ENCODE measurements at places on chromosomes 1 and 21. TPM values are rescaled to one million over a fixed set of nuclear protein-coding genes. Genes with fewer than 3 reads are reported as not detected.
A peak's percentile ranks its signal among the peaks of the same experiment; 100 is the strongest.

Gene ACP6
- 44.2 TPM for total RNA-seq

Gene MYOM3
- total RNA-seq = 1.2 TPM

- ATAC-seq = peak; percentile 84
Measured at GRCh38 chr1:76336931-76337371, 262.4 kb downstream of the ST6GALNAC3 start.

GRCh38 chr1:205783904-205784303 is 8.6 kb upstream of the RAB29 start:
- no peak for ATAC-seq

DNA sequence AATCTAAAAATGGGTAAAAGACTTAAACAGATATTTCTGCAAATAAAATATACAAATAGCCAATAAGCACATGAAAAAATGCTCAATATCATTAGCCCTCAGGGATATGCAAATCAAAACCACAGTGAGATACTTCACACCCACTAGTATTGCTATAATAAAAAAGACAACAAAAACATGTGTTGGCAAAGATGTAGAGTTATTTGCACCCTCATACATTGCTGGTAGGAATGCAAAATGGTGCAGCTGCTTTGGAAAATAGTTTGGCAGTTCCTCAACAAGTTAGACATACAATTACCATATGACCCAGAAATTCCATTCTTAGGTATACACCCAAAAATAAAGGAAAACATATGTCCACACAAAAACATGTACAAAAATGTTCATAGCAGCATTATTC is 30.2 kb downstream of the ZZZ3 start:
- ATAC-seq = peak; percentile 89

- no peak for ATAC-seq
Measured at GRCh38 chr21:41956926-41957729, 3.3 kb upstream of the C2CD2 start.

DNA sequence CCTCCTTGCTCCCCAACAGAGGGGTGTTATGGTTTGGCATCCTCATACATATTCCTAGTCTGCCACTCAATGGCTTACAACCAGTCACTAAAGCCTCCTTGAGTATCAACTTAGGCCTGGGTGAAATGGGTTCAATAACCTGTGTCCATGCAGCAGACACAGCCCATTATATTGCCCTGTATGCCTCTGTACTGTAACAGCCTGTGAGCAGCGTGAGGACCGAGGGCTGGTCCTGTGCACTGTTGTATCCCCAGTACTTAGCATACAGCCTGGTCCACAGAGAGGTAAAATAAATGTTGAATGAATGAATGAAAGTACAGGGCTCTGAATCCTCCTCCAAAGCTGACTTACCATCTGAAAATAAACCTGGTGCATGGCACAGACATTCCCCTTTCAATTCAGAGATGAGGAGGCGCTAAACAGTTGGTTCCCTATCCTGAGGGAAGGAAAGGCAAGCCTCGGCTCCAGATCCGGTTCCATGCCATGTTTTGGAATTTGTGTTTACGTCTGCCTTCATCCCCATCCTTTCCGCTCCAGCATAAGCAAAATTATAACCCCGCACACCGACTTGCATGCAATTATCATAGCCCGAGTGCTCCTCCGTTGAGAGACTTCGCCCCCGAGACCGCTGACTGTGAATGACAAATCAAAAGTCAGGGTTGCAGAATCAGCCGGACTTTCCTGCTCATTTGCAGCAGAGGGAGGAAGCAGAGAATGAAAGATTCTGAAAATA is 45.0 kb upstream of the DNAJC6 start:
- peak; percentile 74 for ATAC-seq

Gene VAV3
- total RNA-seq = 0.09 TPM

DNA sequence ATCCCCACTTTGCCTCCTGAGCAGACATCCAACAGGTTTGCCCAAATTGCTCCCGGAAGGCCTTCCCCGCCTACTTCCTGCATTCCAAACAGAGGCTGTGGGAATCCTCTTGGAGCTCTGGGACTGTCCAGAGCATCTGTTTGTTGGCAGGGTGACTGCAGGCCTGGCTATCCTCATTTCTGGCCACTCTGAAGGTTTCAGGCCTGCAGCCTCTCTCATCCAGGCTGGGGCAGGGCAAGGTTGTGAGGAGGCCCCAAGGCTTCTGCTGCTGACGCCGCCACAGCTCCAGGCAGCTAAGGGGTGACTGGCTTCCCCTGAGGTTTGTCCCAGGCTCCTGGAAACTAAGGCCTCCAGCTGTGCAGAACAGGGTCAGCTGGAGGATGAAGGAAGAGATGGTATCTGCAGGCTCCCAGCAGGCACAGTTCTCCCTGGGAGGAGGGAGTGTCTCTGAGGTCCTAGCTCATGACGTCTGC is 11.3 kb downstream of the CDK18 start:
- no peak for ATAC-seq

GRCh38 chr1:175232335-175232734 is 39.8 kb upstream of the KIAA0040 start:
- ATAC-seq = no peak

- no peak for ATAC-seq
Measured at GRCh38 chr1:23910553-23911246, 2.5 kb downstream of the CNR2 start.

DNA sequence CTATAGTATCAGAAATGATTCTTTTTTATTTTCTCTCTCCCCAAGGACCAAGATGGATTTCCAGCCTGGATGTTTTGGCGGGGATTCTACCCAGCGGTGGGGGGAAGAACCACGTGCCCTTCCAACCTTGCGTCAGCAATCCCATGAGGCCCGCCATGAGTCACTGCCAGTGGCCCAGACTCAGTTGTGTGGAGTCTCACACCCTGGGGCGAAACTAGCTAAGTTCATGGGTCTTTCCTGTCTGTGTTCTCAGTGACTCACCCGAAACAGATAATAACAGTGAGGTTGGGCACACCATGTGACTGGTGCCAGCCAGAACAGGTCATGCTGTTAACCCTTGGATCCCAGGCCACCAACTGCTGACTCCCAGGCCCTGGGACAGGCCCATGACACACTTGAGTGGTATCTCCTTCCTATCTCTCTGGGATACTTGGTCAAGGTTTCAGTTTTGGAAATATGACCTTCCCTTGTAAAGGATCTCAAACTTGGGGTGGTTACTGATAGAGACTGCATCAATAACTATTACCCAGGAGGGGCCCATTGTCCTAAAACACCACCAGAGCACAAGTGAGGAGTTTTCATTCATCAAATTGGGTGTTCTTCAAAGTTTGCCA is 98.0 kb upstream of the DUSP10 start:
- no peak for ATAC-seq

- ATAC-seq = peak; percentile 57
Measured at GRCh38 chr1:54421101-54421504, 14.9 kb upstream of the SSBP3 start.

DNA sequence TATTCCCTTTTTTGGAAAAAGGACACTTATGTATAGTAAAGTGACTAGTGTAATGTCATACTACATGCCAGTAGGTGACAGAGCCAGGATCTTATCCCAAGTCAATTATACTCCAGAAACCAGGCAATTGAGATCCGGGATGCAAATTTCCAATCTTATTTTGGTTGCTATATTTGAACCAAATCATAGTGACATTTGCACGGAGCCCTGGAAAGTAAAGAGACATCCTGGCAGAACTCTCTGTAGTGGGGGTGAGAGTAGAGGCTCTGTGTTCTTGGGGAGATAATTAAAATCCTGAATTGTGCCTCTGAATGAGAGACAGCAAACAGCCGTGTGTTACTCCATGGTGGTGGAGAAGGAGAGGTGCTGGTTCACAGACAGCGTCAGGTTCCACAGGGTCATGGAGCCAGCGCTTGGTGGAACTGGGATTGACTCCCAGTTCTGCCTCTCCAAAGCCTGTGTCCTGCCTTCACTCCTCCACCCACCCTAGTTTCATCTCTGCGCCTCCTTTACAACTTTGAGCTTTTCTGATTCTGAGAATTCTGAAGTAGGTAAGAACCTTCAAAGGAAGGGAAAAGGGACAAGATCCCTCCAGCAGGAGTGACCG is 432.3 kb downstream of the PTPRU start:
- no peak for ATAC-seq

Gene CELA3A
- not detected for total RNA-seq

GRCh38 chr1:211708926-211709325 is 33.5 kb upstream of the NEK2 start:
- ATAC-seq = no peak

DNA sequence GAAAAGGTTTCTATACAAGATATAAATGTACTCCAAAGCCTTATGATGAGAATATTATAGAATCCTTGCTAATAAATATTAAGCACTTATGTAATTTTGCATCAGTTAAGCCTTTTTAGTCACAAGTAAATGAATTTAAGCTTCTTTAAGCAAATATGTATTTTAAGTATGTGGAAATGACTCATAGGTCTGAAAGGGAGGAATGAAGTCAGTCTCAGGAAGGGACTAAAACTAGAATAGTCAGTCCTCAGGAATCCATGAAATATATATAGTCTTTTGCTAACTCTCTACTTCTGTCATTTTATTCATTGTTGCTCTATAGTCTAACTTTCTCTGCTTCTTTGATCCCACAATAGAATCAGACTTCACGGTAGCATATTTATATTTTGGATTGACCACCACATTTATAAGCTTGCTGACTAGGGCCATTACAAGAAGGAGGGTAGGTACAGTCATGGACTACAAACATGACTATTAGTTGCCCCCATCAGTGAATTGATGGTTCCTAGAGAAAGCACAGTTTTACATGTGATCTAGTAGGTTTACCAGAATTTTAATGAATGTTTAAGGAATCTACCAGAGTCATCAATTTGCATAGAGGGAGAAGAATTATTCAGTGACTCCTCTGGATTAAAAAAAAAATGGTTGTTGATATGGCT is 20.2 kb upstream of the RABGGTB start:
- no peak for ATAC-seq

GRCh38 chr1:115182012-115182715 is 92.9 kb upstream of the TSPAN2 start:
- no peak for ATAC-seq

DNA sequence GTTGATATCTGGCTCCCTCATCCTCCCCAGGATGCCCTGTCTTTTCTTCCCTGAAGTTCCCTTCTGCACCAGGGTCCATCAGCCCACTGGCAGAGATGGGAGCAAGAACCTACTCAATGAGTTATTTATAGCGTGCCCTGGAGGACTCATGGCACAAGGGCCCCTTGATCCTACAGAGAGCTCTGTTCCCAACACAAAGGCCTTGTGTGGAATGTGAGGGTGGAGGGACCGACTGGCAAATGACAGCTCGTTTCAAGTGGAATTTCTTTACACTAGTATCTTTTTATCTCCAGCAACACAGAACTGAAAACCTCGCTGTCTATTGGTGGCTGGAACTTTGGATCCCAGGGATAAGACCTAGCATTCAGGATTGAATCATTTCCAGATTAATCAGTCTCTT is 22.4 kb downstream of the CHI3L2 start:
- ATAC-seq = no peak

Gene TADA1
- total RNA-seq = 22.6 TPM

Gene SPOCD1
- total RNA-seq = 2.1 TPM

Gene CRB1
- total RNA-seq = 15.6 TPM

Gene TGFBR3
- total RNA-seq = 7.3 TPM

GRCh38 chr1:189312499-189312898 is 1165.2 kb downstream of the BRINP3 start:
- ATAC-seq = no peak

DNA sequence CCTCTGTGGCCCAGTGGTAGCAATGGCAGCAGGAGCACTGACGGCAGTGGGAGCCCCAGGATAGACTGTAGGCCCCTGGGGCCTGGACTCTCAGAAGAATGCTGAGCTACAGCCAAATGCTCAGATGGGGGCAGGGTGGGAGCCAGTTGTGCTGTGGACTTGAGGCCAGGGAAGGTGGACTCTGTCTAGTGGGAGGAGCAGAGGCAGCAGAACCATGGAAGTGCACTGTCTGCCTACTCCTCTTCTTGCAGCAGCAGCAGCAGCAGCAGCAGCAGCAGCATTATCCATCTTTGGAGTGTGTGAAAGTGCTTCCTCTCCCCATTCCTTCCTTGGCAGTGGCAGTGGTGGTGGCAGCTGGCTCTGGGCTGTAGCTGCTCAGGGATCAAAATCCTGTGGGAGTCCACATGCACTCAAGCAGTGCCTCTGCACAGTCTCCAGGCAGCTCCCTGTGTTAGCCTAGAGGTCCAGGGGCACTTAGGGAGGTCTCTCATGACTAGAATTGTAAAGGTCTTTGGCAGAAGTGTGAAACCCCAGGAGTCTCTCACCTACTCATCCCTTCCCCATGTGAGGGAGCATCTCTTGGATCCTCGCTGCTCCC is 917.9 kb upstream of the B3GALT2 start:
- no peak for ATAC-seq

- ATAC-seq = peak; percentile 91
Measured at GRCh38 chr1:222521299-222522104, 26.4 kb downstream of the HHIPL2 start.

GRCh38 chr1:18010945-18011344 is 96.7 kb upstream of the IGSF21 start:
- no peak for ATAC-seq

GRCh38 chr1:222382171-222382570 is 165.7 kb downstream of the HHIPL2 start:
- ATAC-seq = no peak

DNA sequence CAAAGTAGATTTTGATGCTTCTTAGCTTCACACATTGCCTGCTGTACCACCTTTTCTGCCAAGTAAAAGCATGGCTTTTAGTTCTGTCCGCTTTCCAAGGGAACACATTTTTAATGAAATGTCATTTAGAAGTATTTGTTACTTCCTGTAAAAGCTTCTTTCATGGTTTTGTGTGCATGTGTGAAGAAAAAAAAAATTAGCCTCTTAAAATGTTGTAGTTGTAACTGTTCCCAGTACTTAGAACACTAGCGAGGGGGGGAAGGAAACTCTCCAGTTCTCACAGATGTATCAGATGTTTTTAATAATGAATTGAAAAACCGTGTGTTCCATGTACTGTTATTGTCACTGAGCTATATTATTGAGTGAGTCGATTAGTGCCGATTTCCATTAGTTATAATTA is 568.3 kb upstream of the ADGRL2 start:
- no peak for ATAC-seq

GRCh38 chr1:216958569-216958968 is 235.3 kb upstream of the ESRRG start:
- ATAC-seq = no peak

- no peak for ATAC-seq
Measured at GRCh38 chr1:198749279-198749678, 110.4 kb downstream of the PTPRC start.

Measured in motor neuron (in vitro differentiated cells).